Kidney (tissue), 22 donors: ENCODE measurements at places on chromosomes 3 and 15. TPM values are rescaled to one million over a fixed set of nuclear protein-coding genes. Genes with fewer than 3 reads are reported as not detected.

- DNase-seq, result peak; percentile 0
Measured at GRCh38 chr3:166123576-166123975, 286.4 kb upstream of the BCHE start.

DNA sequence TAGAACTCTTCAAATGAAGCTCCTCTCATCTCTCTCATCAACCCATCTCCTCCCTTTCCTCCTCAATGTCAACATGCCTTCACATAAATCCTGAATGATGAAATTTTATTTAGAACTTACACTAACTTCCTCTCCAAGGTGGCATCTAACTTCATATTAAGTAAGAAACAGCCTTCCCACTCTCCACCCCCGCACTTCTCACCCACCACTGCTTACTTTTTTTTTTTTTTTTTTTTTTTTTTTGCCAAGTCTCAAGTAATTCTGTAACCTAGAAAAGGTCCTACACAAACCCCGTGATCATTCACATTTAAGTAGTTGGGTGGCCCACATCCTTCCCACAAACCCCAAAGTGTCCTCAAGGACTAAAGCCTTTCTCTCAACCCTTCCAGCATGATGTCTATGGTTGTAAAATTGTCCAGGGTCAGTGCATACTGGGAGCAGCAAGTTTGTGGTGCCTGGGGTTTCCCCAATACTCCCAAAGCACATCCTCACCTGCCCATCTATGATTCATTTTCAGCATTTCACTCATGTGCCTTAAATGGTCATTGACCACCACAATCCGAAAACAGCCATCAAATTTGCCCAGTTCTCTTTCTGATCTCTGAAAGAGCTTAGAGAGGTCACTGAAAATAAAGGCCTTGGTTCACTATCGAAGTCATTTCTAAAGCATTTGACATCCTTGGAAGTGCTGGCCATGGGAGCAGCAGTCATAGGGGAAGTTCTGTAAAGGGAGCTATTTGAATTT, 47.2 kb downstream of the CD86 start:
- DNase-seq, result no peak

The ARPP21 gene
- 0.44 TPM for total RNA-seq

DNA sequence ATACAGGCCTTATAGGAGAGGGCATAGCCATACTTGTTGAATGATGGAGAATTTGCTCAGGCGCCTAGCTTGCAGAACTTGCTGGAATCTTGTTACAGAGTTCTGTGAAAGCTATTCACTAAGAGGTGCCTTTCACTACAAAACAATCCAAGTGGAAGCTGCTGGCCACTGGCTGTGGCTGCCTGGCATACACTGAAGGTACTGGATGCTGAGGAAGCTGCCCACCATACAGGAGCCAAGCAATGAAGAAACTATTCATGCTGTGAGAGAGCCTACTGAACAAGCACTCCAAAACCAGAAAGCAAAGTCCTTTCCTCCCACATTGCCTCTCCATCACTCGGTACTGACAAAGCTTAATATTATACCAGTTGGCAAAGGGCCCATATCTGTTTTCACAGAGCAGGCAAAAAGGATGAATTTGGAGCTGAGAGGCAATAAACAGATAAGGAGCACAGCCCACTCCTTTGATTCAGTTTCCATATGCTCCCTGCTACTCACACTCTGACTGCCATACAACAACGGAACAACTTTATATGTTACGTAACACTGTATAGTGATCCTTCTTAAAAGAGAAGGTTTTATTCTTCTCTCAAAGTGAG, 192.6 kb upstream of the ALCAM start:
- no peak for DNase-seq

GRCh38 chr3:190016966-190017365, 103.7 kb downstream of the P3H2 start:
- DNase-seq, result no peak

The C3orf49 gene
- total RNA-seq, result not detected
